Right renal pelvis (tissue), 4 donors: ENCODE measurements at places on chromosomes 1 and 21. TPM values are rescaled to one million over a fixed set of nuclear protein-coding genes. Genes with fewer than 3 reads are reported as not detected.

GRCh38 chr1:83547901-83548300, 451.0 kb downstream of the TTLL7 start:
- DNase-seq = no peak

DNA sequence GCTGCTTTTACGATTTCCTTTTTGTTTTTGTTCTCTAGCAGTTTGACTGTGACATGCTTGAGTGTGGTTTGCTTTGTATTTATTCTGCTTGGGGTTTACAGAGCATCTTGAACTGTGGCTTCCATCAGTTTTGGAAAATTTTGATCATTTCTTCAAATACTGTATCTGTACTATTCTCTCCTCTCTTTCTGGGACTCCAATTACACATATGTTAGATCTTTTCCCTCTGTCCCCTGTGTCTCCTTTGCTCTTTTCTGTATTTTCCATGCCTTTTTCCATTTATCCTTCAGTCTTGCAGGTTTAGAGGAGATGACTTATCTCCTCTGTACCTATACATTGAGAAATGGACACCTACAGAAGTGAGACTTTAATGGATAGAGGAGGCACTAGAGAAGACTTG, 31.7 kb downstream of the COQ8A start:
- DNase-seq = no peak

Gene PLA2G2A
- not detected for polyA plus RNA-seq

- DNase-seq = no peak
These were observed 134.8 kb downstream of the PIGK start for GRCh38 chr1:77084457-77084856.

Gene EPHA10
- polyA plus RNA-seq = 0.24 TPM

- no peak for DNase-seq
These were observed 19.1 kb downstream of the ABCA4 start for GRCh38 chr1:94101613-94102525.

GRCh38 chr1:159250638-159251216, 46.1 kb downstream of the ACKR1 start:
- DNase-seq = no peak

GRCh38 chr21:36115138-36115730, 19.6 kb upstream of the CBR3 start:
- no peak for DNase-seq
